Hindlimb muscle (tissue), 1 donor: ENCODE measurements at places on chromosomes 4 and X. TPM values are rescaled to one million over a fixed set of nuclear protein-coding genes. Genes with fewer than 3 reads are reported as not detected.

The HCCS gene
- 29.4 TPM for polyA plus RNA-seq

The MAGED4B gene
- 34.2 TPM for polyA plus RNA-seq

The CCDC110 gene
- 1.6 TPM for polyA plus RNA-seq

The RHOXF2B gene
- not detected for polyA plus RNA-seq

The SSX2 gene
- not detected for polyA plus RNA-seq

The NWD2 gene
- not detected for polyA plus RNA-seq

The NPY1R gene
- polyA plus RNA-seq, result 2.0 TPM

The TAF7L gene
- 0.15 TPM for polyA plus RNA-seq

The SPANXB1 gene
- not detected for polyA plus RNA-seq

The FAM236D gene
- polyA plus RNA-seq, result not detected

The ARL9 gene
- 0.25 TPM for polyA plus RNA-seq

The RTL5 gene
- 10.3 TPM for polyA plus RNA-seq

GRCh38 chr4:26520728-26521450, 30.6 kb upstream of the CCKAR start:
- DNase-seq, result no peak

GRCh38 chr4:84841435-84841834, 125.1 kb downstream of the WDFY3 start:
- DNase-seq, result no peak

GRCh38 chr4:20319825-20320612, 68.3 kb downstream of the SLIT2 start:
- no peak for DNase-seq

DNA sequence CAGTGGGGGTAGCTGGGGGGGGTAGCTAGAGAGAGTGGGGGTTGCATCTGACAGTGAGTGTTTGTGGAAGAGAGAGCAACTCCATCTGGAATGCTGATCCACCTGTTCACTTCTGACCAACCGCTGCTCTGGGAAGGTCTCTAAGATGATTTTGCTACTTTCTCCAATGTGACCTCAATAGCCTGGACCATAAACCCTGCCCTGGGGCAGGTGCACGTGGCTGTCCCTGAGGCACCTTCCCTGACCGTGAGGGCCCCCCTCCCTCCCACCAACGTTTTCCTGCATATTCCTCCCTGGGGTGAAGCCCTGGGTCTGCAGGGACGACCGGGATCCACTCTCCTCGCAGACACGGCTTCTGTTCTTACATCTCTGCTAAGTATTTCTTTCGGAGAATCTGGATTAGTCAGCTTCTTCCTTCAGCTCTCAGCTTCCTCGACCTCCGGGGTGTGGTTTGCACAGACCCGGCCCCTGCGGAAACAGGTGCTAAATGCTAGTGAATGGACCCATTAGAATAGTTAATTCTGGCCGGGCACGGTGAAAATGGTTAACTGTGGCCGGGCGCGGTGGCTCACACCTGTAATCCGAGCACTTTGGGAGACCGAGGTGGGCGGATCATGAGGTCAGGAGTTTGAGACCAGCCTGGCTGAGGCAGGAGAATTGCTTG, 21.4 kb upstream of the PLCXD1 start:
- DNase-seq, result no peak

DNA sequence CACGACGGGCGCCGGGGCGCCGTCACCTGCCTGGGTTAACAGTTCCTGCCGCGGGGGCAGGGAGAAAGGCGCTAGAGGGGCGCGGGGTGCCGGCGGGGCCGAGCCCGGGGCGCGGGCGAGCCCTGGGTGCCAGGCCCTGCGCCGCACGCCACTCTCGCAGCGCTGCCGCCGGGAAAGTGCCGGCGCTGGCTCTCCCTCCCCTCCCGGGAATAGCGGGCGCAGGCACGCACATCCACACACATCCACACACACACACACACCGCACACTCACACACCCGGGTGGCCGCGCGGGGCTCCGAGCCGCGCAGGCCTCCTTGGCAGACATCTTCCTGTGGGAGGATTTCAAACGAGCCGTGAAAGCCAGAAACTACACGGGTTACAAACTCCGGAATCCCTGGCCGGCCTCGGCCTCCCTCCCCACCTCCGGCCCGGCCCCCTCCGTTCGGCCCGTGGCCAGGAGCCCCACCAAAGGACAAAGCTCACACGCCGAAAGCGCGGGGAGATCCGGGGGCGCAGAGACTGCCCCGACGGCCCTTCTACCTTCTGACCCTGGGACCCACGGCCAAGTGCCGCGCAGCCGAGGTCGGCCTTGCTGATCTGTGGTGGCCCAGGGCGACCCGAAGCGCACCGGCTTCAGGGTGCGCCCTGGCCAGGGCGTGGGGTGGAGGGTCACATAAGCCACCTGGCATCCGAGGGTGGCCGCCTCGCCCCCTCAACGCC, 92.3 kb downstream of the BCOR start:
- DNase-seq, result no peak

- DNase-seq, result peak; percentile 63
Measured at GRCh38 chr4:3388471-3389232, 53.1 kb upstream of the HGFAC start.

GRCh38 chrX:116198810-116199209, 28.3 kb downstream of the AGTR2 start:
- DNase-seq, result no peak

GRCh38 chrX:154436983-154437752, at the start of gene GDI1:
Gene GDI1 (plus strand): TSS chrX:154437154. CDS start chrX:154437255, 101 bp downstream.
- DNase-seq, result peak; percentile 44

DNA sequence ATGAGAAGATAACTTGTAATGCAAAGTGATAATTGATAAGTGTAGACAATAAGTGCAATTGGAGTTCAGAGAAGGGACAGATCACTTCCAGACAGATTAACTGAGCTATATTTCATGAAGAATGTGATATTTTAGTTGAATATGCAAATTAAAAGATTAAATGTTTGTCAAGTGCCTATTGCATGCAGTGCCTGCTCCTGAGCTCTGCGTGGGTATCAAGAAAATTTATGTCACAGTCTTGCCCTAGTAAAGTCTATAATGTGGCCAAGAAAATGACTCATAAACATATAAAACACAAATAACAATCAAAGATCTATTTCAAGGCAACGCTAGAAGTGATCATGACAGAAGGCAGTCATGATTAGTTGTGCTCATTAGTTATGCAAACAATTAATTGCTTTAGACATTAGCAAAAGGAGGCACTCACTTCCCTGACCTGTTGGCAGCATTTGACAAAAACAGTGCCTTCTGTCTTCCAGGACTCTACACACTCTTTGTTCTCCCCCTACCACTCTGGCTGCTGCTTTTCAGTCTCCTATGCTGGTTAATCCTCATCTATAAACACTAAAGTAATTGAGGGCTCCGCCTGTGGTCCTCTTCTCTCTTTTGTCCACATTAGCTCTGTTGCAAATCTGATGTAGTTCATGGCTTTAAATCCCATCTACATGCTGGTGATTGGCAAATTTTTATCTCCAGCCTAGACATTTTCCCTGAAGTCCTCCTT, 47.7 kb downstream of the ARHGEF38 start:
- no peak for DNase-seq

DNA sequence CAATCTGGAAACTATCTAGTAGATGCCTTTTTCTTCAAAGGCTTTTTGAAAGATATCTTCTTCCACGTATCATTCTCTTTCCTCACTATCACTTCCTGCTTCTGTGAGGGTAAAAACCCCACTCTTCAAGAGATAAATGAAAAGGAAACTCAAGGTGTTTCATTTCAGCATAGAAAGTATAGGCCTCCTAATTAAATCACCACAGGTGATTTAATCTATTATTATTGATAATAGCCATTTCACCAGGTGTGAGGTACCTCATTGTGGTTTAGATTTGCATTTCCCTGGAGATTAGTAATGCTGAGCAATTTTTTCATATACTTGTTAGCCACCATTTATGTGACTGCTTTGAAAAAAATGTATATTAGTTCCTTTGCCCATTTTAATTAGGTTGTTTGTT, 92.0 kb upstream of the EMCN start:
- no peak for DNase-seq

GRCh38 chr4:39181520-39181904, 817 bp upstream of the WDR19 start:
- no peak for DNase-seq

DNA sequence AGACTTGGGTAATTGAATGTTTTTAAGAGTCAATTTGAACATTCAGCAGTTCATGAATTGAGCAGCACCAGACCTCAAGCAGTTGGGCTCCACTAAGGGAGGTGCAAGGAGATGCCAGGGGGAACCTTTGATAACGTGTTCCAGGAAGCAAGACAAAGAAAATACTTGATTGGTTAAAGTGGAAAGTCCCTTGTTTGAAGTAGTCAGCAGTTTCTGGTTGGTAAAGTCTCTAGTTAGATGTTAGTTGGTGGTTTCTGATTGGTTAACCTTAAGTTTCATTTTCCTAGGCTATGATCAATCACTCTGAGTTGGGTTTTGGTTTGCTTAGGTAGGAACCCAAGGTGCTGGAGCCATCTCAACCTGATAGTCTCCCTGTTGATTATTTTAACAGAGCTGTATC, 4.0 kb downstream of the HERC6 start:
- DNase-seq, result no peak

DNA sequence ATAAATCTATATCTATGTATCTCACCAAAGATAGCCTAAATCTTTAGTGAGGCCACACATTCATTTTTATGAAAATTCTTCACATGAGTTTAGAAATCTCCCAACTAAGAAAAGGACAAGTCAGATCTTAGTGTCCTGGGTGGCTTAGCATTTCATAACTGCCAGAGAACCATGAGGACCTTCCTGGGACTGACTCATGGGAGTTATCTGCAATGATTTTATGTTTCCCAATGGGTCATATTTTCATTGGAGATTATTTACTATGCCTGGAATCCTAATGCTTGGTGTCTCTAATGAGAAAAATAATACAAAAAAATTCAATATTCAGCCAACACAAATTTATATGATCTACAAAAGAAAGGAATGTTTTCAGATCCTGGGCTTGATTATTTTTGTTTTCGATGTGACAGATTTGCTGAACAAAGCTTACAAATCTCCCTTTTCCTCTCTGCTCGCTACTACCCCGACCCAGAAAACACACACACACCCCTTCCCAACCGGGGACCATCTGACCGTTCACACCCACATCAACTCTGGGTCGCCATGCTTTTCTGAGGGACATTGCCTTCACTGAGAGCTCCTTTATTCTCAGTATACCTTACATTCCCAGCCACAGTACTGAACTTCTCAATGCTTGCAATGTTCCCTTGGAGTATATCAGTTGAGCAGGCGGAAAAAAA, 40.1 kb downstream of the SORBS2 start:
- DNase-seq, result no peak

DNA sequence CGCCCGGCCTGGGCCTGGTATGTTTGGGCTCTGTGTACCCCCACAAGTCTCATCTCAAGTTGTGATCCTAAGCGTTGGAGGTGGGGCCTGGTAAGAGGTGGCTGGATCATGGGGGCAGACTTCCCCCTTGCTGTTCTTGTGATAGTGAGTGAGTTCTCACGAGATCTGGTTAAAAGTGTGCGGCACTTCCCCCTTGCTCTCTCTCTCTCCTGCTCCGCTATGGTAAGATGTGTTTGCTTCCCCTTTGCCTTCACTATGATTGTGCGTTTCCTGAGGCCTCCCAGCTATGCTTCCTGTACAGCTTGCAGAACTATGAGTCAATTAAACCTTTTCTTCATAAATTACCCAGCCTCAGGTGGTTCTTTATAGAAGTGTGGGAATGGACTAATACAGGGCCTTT, 53.0 kb downstream of the CHST7 start:
- no peak for DNase-seq

GRCh38 chr4:84493092-84493850, 5.8 kb downstream of the NKX6-1 start:
- no peak for DNase-seq

DNA sequence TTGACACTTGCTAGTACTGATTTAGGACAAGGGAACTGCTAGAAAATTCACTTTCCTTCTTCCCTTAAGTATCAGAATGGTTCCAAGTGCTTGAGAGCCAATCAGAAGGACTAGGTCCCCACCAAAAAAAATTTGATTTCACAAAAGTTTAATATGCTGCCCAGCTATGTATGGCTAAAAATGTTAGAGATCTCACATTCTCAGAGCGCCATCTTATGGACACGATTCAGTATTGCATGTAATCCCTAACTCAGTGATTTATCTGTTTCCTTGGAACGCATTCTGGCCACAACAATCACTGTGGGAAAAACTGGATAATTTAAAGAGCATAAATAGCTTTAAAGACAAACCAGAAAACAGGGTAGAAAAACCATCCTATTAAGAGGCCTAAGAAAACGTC, 255.1 kb upstream of the GPC4 start:
- peak; percentile 59 for DNase-seq

GRCh38 chr4:74638001-74638400, 156.3 kb downstream of the BTC start:
- DNase-seq, result no peak

- DNase-seq, result no peak
Measured at GRCh38 chr4:141646969-141647368, 10.6 kb downstream of the IL15 start.

GRCh38 chr4:25913056-25913850, 767 bp upstream of the SMIM20 start:
- no peak for DNase-seq

GRCh38 chr4:102469806-102470205, 31.4 kb upstream of the NFKB1 start:
- DNase-seq, result no peak

DNA sequence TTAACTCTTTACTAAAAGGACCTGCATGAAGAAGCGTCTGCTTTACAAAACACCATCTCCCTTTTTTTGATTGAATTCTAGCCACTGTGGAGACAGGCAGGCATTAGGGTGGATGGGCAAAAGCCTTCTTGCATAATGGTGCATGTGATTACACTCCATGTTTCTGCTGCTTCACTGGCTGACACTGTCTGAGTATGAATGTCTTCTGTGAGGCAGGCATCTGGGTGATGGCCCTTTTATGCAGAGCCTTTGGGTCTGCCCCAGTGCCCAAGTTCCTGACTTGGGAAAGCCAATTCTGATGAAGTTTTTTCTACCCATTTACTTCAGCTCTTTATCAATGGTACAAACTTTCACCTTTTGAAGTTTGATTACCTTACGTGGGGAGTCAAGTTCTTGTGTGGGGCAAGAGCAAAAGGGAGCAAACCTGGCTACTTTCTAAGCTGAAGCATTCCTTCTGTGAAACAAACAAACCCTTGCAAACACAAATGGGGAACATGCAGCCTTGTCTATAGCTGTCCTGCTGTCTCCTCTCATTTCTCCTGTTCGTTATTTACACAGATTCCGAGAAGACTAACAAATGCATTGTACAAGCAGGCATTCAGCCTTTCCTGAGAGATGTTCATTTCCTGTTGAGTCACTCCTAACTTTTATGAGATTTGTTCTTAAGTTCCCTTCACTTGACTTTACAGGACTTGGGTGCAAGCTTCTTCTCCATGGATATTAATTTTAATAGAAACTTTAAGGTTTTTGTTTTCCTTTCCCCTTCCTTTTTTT, 301.9 kb downstream of the TLL1 start:
- DNase-seq, result no peak

GRCh38 chrX:29662101-29662500, 553.3 kb upstream of the MAGEB2 start:
- no peak for DNase-seq

DNA sequence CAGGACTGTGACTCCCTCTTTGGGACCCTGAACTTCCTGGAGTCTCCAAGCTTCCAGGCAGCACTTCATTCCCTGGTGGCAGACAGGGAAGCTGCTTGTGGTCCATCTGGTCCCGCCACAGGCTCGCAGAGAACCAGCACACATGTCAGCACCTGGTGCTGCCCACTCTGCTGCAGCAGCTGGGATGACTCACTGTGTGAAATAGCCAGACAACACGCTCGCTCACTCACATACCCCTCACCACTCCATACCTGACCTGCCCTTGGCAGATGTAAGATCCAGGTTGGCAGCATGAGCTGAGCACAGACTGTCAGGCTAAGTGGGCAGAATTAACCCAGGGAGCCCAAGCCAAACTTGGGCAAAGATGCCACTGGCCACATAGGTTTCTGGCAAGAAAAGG, 613.5 kb downstream of the PCDH18 start:
- no peak for DNase-seq
